ENCODE measurements at places on chromosomes 6 and 20. TPM values are rescaled to one million over a fixed set of nuclear protein-coding genes. Genes with fewer than 3 reads are reported as not detected.

- no peak for DNase-seq
These were observed 155.2 kb downstream of the TINAG start for GRCh38 chr6:54463354-54464024.

The FNDC1 gene
- 2.3 TPM for total RNA-seq

DNA sequence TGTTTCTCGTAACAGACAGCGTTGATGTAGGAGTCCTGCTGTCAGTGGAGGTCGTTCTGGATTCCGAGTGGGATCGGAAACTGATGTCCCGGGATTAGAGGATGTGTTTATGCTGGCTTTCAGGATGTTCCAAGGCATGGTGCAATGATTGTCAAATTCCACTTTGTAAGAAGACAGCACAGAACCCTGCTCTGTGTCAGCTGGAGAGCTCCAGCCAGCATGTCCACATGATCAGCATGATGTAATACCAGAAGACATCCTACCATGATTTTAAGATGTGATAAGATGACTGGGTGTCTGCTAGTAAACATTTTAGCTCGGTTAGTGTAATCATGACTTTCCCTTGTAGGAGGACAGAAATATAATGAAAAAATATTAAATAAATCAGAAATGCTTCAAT is 20.3 kb downstream of the ENPP1 start:
- peak; percentile 23 for DNase-seq

- DNase-seq: no peak
These were observed 130.4 kb upstream of the CCDC28A start for GRCh38 chr6:138643210-138643609.

DNA sequence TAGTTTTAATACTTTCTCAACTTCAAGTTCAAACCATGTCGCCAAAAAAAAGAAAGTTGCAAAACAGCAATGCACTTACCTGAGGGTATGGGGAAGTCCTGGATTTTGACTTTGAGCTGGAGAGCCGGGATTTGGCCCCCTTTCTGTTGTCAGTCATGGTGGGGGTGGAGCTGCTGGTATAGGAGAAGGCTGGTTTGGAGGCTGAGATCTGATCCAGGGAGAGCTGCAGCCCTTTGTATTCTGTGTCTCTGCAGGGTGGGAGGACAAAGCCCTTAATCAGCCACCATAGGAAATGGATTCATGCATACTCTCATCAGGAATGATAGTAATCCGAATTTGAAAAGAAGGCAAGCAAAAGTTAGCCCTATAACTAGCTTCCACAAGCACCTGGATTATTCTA is 44.0 kb downstream of the SIM1 start:
- DNase-seq: no peak

DNA sequence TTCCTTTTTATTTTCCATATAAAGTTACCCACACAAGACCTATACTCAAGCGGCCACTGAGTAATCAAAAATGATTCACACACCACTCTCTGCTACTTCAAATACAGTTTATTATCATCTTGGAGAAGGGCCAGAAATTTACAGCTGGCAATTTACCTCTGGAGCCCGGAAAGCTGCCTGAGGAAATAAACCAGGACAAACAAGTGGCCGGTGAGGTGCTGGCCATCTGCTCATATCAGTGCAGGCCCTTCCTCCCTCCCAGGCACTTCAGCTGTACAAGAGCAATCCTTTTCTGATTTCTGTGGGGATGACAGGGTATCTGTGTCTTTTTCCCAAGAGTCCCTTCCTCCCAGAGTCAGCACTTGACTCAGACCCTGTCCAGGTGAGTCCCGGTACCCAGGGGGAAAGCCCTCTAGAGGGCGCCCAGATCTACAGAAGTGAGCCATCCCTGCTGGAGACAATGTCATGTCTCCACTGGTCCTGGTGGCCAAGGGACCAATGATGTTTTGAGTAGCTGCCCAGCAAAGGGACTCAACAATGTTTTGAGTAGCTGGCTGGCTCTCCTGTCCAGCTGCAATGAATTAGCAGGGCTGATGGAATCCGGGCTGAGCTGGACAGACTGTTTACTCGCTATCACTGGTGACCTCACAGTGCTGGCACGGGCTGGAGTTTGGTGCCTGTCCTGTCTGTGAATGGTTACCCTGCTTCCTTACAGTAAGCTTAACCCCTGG is 23.6 kb downstream of the LRP11 start:
- DNase-seq: peak; percentile 79

Measured in mucosa of gallbladder (tissue), 1 donor.